Esophagus muscularis mucosa (tissue), 4 donors: ENCODE measurements at places on chromosomes 1 and 21.

- no peak overlapping the region for H3K4me3 ChIP-seq
- no peak for DNase-seq
- no peaks in the 10 kb centered on the region for H3K4me1 ChIP-seq
- H3K36me3 ChIP-seq, result no peaks in the 10 kb centered on the region
Measured at GRCh38 chr1:53590104-53590503, 130.9 kb downstream of the DMRTB1 start.

GRCh38 chr1:5245348-5245747, 590.9 kb downstream of the AJAP1 start:
- no peaks in the 10 kb centered on the region for H3K4me1 ChIP-seq
- no peaks in the 10 kb centered on the region for H3K27me3 ChIP-seq
- no peak for DNase-seq
- no peaks in the 10 kb centered on the region for H3K36me3 ChIP-seq
- no peak overlapping the region for H3K27ac ChIP-seq

- no peaks in the 10 kb centered on the region for H3K36me3 ChIP-seq
- no peaks in the 10 kb centered on the region for H3K27me3 ChIP-seq
- peak overlapping the region; percentile 37 for H3K27ac ChIP-seq
Measured at GRCh38 chr1:222283147-222283768, 264.6 kb downstream of the HHIPL2 start.

DNA sequence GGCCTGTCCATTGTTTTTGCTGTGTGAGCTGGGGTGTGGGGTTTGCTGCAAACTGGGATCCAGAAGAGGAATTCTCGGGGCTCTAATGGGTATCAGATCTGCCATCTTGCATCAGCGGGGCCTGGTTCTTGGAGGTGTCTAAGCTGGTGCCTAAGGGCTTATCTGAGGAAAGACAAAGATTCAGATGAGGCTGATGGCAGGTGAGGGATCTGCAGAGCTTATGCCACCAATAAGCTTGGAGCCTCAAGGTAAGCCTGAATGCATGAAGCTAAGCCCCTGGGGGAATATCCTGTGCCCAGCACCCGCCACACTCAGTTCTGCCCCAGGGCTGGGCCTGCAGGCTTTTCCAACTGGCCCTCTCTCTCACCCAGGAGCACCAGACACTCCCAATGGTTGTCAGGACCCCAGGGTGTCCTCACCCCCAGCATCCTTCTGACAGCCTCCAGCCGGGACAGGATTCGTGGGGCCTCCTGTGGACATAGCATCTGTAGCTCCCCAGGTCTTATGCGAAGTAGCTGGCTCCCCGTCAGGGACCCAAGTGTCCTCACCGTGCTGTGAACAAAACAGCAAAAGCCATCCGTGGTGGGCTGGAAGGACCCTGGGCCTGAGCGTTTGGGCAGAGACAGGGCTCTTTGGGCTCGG, 9.5 kb upstream of the GSTM3 start:
- no peaks in the 10 kb centered on the region for H3K27me3 ChIP-seq
- DNase-seq, result no peak
- no peaks in the 10 kb centered on the region for H3K4me1 ChIP-seq

GRCh38 chr1:59927213-59927612, 640 bp upstream of the CYP2J2 start:
- peaks cover 42% of the 10 kb centered on the region for H3K27me3 ChIP-seq
- H3K4me1 ChIP-seq, result peaks cover 12% of the 10 kb centered on the region
- DNase-seq, result no peak
- H3K27ac ChIP-seq, result no peak overlapping the region
- H3K4me3 ChIP-seq, result peak overlapping the region; percentile 46

DNA sequence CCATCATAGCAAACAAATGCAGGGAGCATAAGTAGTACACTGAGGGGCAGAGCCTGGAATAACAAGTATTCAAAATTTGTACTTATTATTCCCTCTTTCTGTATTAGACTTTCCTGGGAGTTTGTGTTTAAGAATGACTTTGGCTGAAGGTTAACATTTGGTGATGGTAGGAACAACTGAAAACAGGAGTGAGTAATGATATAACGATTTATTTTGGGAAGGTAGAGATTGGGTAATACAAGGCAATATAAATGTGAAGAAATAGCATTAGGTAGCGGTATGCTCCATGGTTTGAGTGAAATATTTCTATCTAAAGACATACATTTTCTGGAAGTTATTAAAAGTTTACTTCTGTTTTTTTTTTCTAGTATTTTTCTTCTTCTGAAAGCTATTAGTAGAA, 18.5 kb upstream of the C1orf21 start:
- no peak overlapping the region for H3K27ac ChIP-seq
- no peak overlapping the region for H3K4me3 ChIP-seq
- DNase-seq, result no peak
- H3K36me3 ChIP-seq, result no peaks in the 10 kb centered on the region
- peaks cover 2% of the 10 kb centered on the region for H3K4me1 ChIP-seq
- H3K27me3 ChIP-seq, result no peaks in the 10 kb centered on the region
